ENCODE measurements at places on chromosomes 11 and 22.

DNA sequence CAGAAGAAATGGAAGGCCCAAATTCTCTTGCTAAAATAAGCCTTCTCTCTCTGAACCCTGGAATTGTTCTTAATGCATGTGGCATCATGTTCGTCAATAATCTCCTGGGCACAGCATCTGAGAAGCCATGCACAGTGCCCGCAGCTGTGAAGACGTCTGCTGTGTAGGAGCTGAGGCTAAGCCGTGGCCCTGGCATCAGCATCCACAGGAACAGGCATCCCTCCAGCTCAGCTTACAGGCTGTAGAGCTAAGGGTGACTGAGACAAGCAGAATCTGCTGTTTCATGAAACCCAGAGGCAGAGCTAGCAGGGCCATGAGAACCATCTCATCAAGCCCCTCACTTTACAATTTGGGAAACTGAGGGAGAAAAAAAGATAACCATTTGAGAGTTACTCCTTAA lies 60.6 kb downstream of the SEZ6L start:
- no peak for DNase-seq

DNA sequence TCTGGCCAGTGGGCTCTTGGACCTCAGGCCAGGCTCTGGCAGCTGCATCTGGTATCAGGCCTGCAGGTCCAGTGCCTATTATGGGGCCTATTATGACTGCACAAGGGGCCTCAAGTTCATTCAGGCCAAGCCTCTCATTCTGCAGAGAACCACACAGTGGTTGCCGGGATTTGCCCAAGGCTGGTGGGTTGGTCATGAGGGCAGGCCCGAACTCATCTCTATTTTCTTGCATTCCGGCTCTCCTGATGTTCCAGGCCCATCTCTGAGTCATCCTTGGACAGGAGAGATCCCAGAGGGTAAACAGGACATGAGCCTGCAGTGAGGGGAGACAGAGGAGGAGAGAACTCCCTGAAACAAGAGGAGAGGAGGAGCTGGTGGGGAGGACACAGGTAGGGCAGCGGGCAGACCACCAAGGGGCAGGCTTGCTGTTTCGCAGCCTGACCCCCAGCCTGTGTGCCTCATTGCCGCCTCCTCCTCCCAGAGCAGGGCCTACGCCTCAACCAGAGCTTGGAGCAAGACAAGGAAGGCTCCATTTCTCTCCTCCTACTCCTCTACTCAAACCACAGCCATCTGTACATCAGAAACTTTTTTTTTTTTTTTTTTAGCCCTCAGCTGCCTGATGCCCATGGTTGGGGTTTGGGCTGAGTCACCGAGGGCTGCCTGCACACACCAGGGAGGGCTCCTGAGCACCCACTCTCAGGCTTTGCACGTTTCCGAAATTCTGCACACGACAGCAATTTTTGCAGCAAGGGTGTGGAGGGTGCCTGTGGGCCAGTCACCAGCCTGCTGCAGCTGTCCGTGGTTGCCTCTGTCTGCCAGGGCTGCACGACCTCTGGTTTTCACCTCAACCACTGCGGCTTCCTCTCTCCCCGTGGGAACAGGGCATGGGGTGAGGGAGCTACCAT lies 12.7 kb upstream of the TREH start:
- DNase-seq = peak; percentile 2

DNA sequence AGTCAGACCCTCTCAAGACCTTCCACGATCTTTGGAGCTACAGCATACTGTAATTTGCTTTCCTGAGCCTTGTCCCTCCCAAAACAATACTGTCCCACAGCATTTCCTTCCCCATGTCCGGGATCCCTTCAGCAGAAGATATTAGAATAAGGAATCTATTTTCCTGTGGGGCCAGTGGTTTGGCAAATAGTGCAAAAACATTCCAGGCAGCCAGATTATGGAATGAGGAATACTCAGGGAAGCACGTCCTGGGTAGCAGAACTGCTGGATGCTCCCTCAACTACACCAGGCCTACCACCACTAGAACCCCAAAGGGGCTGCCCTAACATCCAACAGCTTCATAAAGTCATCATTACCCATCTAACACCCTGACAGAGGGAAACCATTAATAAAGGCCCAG lies 61.5 kb downstream of the AAMDC start:
- DNase-seq = no peak

GRCh38 chr11:96694338-96694737 lies 304.5 kb downstream of the JRKL start:
- DNase-seq = no peak

GRCh38 chr22:46726066-46726985 lies 11.7 kb downstream of the CERK start:
- DNase-seq = peak; percentile 44

DNA sequence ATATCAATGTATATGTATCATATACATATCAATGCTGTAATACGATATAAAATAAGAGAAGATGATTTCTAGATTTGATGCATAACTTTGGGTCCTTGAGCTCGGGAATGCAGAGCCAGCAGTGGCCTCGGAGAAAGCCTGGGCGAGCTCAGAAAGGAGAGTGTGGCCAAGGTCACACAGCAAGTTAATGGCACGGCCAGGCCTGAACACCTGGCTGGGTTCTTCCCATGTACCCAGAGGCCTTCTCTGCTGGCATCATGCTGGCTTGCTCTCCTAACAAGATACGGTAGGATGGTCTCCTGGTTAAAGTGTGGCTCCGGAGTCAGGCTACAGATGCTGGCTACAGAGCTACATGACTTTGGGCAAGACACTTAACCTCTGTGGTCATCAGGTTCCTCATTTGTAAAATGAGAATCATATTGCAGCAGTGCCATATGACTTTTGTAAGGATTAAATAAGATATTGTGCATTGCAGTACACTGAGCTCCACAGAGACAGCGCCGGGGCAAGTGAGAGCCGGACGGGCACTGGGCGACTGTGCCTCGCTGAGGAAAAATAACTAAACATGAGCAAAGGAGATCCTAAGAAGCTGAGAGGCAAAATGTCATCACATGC lies 29.9 kb downstream of the TPST2 start:
- DNase-seq = no peak

DNA sequence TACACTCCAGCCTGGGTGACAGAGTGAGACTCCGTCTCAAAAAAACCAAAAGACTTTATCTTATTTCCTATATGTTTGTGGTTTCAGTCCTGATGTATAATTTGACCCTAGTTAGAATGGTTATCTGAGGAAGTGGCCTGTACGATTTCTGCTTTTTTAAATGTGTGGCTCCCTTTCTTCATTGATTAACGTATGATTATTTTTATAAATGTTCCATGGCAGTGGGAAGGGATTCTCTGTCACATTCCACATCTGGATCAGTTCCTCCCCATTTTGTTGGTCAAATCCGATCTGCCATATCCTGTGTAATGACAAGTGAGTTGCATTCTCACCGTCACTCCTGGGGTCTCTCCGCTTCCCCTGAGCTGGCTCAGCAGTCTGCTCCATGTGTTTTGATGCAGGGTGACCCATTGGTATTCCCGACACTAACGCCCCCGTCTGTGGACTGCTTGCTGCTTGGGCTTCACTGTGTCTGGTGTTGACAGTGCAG lies 20.3 kb downstream of the NEAT1 start:
- DNase-seq = no peak

DNA sequence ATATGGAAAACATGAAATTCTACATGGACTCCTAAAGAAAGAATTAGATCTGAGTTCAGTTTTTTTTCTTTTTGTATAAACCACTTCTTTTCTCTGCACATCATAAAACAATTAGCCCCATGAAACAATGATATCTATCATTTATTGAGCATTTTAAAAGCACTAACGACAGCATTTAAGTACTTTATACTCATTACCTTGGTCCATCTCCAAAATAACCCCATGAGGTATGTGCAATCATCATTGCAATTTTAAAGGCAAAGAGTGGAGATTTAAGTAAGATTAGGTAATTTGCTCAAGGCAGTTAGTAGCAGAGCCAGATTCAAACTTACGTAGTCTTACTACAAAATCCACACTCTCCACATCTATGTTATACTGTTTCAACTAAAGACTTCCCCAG lies 177.7 kb upstream of the RAG2 start:
- no peak for DNase-seq

GRCh38 chr11:30326906-30327305 lies 4.0 kb downstream of the ARL14EP start:
- no peak for DNase-seq

- no peak for DNase-seq
These were observed 14.4 kb downstream of the ATXN10 start for GRCh38 chr22:45686004-45686403.

GRCh38 chr11:3165152-3165705 lies at the start of gene OSBPL5:
TSS of gene OSBPL5 (minus strand) at chr11:3165310. CDS start at chr11:3129148, 36,162 bp downstream.
- peak; percentile 36 for DNase-seq

- DNase-seq = peak; percentile 83
These were observed 2.6 kb upstream of the VWCE start for GRCh38 chr11:61297746-61298145.

- DNase-seq = no peak
These were observed 32.3 kb upstream of the CYP2D6 start for GRCh38 chr22:42162728-42163489.

DNA sequence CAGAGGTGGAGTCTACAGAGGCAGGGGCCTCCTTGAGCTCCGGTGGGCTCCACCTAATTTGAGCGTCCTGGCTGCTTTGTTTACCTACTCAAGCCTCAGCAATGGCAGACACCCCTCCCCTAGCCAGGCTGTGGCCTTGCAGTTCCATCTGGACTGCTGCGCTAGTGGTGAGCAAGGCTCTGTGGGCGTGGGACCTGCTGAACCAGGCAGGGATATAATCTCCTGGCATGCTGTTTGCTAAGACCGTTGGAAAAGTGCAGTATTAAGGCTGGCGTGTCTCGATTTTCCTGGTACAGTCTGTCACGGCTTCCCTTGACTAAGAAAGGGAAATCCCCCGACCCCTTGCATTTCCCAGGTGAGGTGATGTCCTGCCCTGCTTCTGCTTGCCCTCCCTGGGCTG lies 77.7 kb downstream of the GDPD4 start:
- no peak for DNase-seq

DNA sequence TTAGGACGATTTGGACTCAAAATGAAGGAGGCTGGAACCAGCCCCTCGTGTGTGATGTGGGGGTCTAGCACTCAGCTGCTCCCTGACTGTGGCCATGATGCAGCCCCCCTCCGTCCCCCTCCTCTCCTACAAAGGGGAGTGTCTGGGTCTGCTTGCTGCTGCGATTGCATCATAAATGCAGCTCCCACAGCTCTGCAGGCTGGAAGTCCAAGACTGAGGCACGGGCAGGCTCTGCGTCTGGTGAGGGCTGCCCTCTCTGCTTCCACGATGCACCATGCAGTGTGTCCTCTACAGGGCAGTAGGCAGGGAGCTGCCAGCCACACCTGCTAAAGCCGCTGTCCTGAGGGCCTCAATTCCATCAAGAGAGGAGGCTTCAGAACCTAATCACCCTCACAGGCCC lies 432.1 kb downstream of the BRD1 start:
- DNase-seq = no peak

DNA sequence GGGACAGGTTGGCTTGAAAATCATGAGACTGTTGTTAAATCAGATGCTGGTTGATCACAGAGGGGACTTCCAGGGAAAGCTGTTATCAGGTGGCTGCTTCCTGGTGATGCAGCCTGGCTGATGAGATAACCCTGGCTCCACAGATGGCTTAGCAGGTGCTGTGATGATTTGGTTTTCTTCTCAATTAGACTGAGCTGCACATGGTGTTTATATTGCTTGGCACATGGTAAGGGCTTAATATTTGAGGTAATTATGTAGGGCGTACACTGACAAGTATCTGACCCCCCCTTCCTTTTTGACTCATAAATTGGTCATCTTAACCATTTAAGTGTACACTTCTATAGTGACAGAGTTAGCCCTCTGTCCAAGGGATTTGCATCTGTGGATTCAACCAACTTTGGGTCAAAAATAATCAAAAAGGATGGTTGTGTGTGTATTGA lies 7.0 kb downstream of the RPS3 start:
- DNase-seq = no peak

- DNase-seq = no peak
These were observed 118.8 kb downstream of the MPPED1 start for GRCh38 chr22:43530349-43531201.

DNA sequence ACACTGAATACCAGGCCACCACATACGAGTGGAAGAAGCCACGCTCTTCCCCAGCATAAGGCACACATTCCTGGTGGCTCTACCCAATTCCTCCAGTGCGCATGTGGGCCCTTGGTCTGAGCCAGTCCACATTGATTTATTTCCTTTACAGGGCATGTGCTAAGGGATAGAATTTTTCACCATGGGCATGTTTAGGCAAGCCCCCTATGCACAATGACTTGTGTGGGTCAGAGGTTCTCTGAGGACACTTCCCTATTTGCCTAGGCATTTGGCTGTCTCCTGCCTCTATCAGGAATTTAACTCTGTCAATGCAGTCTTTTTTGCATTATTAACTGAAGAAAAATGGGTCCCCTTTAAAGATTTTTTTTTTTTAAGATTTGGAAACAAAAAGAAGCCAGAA lies 718.1 kb downstream of the NTM start:
- no peak for DNase-seq

GRCh38 chr11:102912482-102912830 lies 37.7 kb upstream of the MMP12 start:
- no peak for DNase-seq

DNA sequence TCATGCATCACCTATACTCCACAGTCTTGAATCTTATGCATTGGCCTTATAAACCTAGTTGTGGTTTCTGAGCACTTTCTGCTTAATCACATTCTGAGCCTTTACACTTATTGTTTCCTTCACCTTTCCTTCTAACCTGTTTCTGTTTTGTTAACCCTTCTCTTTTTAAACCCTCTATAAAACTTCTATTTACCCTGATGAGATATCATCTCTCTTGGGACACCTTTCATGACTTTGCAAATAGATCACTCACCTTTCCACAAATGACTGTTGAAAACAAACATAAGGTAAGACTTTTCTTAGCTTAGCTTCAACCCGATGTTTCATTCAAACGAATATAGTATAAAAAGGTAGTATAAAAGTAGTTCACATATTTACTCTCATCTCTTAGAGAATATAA lies 483.6 kb downstream of the FAM181B start:
- DNase-seq = no peak

GRCh38 chr22:40452730-40453487 lies 82.5 kb downstream of the SGSM3 start:
- DNase-seq = no peak

GRCh38 chr11:111059726-111060125 lies 185.8 kb upstream of the POU2AF2 start:
- DNase-seq = no peak

- no peak for DNase-seq
These were observed 34.6 kb downstream of the FAM83F start for GRCh38 chr22:40029189-40029890.

- DNase-seq = no peak
These were observed 156.4 kb downstream of the SWAP70 start for GRCh38 chr11:9820260-9820659.

GRCh38 chr11:58227956-58228615 lies 632 bp downstream of the OR10Q1 start:
- no peak for DNase-seq

- DNase-seq = peak; percentile 85
These were observed 1.2 kb upstream of the ARHGEF12 start for GRCh38 chr11:120334894-120335462.

Data from AG09319 (cell line).